Psoas muscle (tissue), 8 donors: ENCODE measurements at places on chromosomes 3 and 15. TPM values are rescaled to one million over a fixed set of nuclear protein-coding genes. Genes with fewer than 3 reads are reported as not detected.
A peak's percentile ranks its signal among the peaks of the same experiment; 100 is the strongest.

DNA sequence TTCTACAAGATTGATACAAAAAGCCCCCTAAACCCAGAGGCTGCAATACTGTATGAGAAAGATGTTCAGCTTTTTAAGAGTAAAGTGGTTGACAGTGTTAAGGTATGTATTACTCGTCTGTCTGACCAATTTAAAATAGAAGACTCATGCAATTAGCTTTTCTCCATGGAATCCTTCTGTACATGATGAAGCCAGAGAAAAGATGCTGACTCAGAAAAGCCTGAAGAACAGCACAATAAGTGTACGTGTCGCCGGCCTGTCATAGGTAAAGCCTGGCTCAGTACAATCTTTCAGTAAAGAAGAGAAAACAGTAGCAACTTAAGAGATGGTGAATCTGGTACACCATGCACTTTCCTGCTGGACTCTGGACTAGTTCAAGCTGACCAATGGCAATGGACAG lies 16.4 kb downstream of the NEK4 start:
- H3K27ac ChIP-seq = no peak overlapping the region
- H3K27me3 ChIP-seq = no peaks in the 10 kb centered on the region
- no peak overlapping the region for H3K4me3 ChIP-seq
- no peaks in the 10 kb centered on the region for H3K4me1 ChIP-seq

DNA sequence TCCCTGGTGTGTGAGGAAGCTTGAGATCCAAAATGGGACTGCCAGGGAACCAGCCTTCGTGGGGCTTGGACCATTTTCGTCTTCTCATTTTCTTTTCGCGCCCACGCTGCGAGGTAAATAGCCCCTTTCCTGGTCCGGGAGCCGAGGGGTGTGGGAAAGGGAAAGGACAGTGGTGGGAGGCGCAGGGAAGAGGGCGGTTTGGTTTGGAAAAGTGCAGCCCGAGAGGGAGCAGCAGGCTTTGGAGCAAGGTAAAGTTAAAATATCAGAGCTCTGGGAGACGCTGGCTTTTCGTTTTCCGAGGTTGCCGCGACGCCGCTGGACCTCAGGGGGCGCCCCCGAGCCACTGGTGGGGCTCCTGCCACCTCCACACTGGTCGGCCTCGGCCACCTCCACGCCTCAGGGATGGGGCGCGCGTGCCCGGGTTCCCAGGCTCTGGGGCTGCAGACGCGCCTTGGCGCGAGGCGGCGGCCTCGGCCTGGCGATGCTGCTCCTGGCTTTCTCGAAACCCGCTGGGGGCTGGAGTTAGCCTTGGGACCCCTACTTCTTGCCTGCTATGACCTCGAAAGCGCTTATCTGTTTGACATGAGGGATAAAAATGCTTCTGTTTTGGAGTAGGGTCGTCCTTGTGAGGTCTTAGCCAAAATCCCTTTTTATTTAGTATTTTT lies 3.2 kb downstream of the PTPRG start:
- H3K36me3 ChIP-seq = no peaks in the 10 kb centered on the region
- H3K4me3 ChIP-seq = peak overlapping the region; percentile 96
- peak overlapping the region; percentile 47 for H3K27ac ChIP-seq
- peaks cover 10% of the 10 kb centered on the region for H3K4me1 ChIP-seq

DNA sequence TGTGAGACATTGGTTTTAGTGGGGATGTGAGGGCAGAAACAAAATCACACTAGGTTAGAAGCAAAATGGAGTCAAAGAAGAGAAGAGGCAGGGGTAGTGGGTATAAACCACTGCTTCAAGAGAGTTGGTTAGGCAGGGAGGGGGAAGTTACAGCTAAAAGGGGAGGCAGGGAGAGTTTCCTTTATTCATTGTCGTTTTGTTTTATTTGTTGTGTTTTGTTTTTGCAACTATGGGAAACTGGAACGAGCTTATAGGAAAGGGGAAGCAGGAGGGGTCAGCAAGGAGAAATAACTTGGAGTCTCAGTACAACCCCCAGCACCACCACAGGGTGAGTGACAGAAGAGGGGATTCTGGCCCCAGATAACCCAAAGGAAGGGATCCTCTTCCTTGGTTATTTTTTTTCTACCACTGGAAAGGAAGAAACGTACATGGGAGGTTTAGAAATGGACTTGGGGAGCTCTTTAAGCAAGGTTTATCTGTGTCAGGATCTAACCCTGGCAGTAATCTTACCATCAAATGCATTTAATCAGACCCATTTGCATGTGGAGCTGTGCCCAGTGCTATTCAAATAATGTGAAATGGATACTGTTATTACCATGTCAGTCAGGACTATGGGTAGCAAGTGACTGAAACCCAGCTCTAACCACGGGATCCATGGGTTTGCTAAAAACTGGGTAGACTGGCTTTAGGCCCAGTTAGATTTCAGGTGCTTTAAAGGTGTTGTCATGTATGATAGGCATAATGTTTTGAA lies 68.7 kb downstream of the CCNL1 start:
- no peak for DNase-seq
- H3K27ac ChIP-seq = peak overlapping the region; percentile 98
- no peak overlapping the region for H3K4me3 ChIP-seq
- no peaks in the 10 kb centered on the region for H3K27me3 ChIP-seq

GRCh38 chr15:42581272-42581730 lies 5.9 kb downstream of the STARD9 start:
- no peaks in the 10 kb centered on the region for H3K27me3 ChIP-seq
- peak overlapping the region; percentile 64 for H3K4me3 ChIP-seq
- H3K27ac ChIP-seq = peak overlapping the region; percentile 28
- peaks cover 13% of the 10 kb centered on the region for H3K4me1 ChIP-seq
- H3K36me3 ChIP-seq = no peaks in the 10 kb centered on the region
- peak; percentile 86 for DNase-seq

GRCh38 chr15:64146041-64146440 lies 5.5 kb upstream of the SNX22 start:
- H3K27me3 ChIP-seq = peaks cover 1% of the 10 kb centered on the region
- H3K4me1 ChIP-seq = peaks cover under 1% of the 10 kb centered on the region
- no peak overlapping the region for H3K27ac ChIP-seq
- DNase-seq = no peak

The MYO5C gene
- 1.2 TPM for total RNA-seq

GRCh38 chr15:65355988-65356353 lies 21.8 kb downstream of the IGDCC3 start:
- no peak overlapping the region for H3K27ac ChIP-seq
- no peaks in the 10 kb centered on the region for H3K36me3 ChIP-seq
- peak overlapping the region; percentile 69 for H3K4me3 ChIP-seq
- H3K4me1 ChIP-seq = no peaks in the 10 kb centered on the region

The GOLGA6L7 gene
- not detected for total RNA-seq

- no peak for DNase-seq
- no peaks in the 10 kb centered on the region for H3K4me1 ChIP-seq
- no peak overlapping the region for H3K4me3 ChIP-seq
- H3K36me3 ChIP-seq = no peaks in the 10 kb centered on the region
- H3K27ac ChIP-seq = no peak overlapping the region
- H3K27me3 ChIP-seq = no peaks in the 10 kb centered on the region
Observed at GRCh38 chr3:11909726-11910125, 63.0 kb upstream of the TAMM41 start.

The LIPH gene
- total RNA-seq = not detected

GRCh38 chr3:49878686-49879085 lies 9.0 kb upstream of the CAMKV start:
- peaks cover 18% of the 10 kb centered on the region for H3K4me1 ChIP-seq
- H3K4me3 ChIP-seq = no peak overlapping the region
- H3K27me3 ChIP-seq = no peaks in the 10 kb centered on the region
- no peaks in the 10 kb centered on the region for H3K36me3 ChIP-seq
- no peak for DNase-seq

DNA sequence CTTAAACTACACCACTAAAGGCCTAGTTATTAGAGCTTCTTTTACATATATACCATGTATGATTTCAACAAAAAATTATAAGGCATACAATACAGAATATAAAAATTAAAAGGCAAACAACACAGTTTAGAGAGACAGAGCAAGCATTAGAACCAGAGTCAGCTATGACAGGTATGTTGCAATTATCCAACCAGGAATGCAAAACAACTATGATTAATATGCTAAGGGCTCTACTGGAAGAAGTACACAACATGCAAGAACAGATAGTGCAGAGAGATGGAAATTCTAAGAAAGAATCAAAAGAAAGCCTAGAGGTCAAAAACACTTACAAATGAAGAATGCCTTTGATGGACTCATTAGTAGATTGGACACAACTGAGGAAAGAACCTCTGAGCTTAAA lies 39.6 kb downstream of the CCDC54 start:
- H3K27ac ChIP-seq = no peak overlapping the region
- DNase-seq = no peak
- no peaks in the 10 kb centered on the region for H3K4me1 ChIP-seq
- no peaks in the 10 kb centered on the region for H3K27me3 ChIP-seq
- H3K4me3 ChIP-seq = no peak overlapping the region
- no peaks in the 10 kb centered on the region for H3K36me3 ChIP-seq
